ENCODE measurements at places on chromosomes 5 and 9.
A peak's percentile ranks its signal among the peaks of the same experiment; 100 is the strongest.

DNA sequence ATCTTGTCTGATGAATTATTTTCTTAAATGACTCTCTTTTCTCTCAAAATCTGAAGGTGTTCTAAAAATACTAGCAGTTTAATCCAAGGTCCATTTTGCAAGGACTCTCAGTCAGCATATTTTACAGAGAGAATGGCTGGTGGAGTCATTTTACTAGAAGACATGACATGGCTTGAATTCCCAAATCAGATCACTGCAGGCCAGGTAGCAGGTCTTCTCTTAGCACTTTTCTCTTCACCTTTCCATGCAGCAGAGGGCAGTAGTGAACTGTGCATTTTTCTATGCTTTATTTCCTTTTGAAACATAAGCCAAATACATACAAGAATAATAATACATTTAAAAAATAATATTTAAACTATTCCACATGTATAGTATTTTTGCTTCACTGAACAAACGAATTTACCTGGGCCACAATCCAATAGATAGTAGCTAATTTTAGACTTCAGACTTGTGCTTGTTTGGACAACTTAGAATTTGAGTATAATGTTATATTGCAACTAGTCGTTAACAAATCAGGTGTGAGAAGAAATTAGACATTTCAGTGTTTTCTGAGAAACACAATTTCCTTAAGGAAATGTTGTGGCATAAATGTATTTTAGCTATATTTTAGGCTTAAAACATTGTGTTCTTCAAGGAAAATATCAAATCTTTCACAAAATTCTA is 289.4 kb upstream of the DAB2 start:
- peak; percentile 3 for DNase-seq

DNA sequence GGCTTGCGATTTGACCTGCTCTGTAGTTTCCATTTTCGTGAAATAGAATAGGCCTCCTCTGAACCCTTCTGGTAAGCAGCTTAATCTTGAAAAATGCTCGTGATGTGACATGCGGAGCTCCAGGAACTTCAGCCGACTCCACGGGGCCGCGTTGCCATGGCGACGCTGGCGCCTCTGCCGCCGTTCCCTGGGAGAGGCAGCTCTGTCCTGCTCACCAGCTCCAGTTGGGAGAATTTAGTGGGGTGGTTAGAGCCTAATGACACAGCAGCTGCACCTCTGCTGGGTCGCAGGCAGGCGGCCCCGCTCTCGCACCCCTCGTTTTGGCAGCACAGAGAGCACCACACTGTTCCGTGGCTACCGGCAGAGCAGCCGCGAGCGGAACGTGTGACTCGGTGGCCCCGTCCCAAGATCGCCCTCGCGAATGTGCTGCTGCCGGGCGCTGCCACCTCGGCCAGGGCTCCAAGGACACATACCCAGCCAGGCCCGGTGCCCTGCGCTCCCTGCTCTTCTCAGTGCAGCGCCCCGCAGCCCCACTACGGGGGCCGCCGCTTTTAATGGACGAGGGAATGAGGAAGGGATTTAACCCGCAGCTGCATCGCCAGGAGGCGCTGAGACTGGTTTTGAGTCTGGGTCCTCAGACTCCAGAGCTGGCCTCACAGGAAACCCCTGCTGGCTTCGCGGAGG is 131.2 kb upstream of the LMX1B start:
- peak; percentile 69 for DNase-seq

GRCh38 chr9:92146610-92147009 is 31.4 kb upstream of the SPTLC1 start:
- no peak for DNase-seq

- DNase-seq, result no peak
Observed at GRCh38 chr9:97853844-97854695, 1.0 kb downstream of the FOXE1 start.

- DNase-seq, result no peak
Observed at GRCh38 chr5:42399702-42400101, 23.5 kb upstream of the GHR start.
